NCI-H2171 treated with DMSO at 0.1 percent for 48 hours (cell line): ENCODE measurements at places on chromosomes 12 and 14.

GRCh38 chr14:82075566-82075965 lies 541.9 kb upstream of the SEL1L start:
- DNase-seq, result no peak

DNA sequence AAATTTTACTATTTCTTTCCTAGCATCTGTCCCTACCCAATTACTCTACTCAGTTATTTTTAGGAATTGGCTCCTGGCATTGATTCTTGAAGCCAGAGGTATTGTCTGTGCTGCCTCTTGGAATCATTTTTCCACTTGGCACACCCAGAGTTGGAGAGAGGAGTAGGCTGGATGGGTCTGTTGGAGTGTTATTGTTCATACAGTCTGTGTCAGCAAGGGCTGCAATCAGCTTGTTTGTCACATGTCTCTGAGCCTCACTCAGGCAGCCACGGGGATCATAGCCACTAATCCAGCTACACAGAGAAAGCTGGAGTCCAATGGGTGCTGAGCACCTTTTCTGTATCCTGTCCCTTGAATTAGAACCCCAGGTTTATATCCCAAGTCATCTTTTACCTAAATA lies 176.0 kb upstream of the DYRK2 start:
- peak; percentile 22 for DNase-seq

DNA sequence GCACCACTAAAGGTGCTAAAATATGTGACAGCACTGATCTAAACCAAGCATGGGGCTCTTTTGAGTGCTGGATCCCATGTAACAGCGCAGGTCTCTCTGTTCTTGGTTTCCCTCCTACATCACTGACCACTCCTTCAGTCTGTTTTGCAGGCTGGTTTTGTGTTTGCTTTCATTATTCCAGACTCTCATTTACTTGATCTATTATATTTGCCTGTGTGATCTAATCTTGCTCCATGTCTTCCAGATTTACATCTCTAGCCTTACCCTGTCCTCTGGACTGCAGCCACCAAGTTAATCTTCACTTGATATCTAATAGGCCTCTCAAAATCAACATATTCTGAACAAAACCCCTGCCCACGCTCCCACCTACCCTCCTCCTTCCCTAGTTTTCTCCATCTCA lies 8.6 kb downstream of the GLIPR1 start:
- DNase-seq, result no peak

- no peak for DNase-seq
Measured at GRCh38 chr14:56760164-56760914, 49.9 kb downstream of the OTX2 start.

DNA sequence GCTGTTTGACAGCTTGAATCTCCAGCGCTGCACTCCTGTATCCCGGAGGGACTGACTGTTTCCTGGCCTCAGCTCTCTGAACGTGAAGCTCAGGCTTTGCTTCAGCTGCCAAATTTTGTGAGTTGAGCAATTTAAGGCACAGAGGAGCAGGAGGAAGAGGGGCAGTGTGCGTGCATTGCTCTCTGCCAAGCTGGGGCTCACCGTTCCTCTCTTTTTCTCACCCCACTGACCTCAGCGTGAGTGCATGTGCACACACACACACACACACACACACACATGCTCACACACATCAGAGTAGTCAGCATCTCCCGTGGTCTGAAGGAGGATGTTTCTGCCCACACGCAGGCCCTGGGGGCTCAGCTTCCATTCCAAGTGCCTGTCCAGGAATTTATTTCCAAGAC lies 27.8 kb upstream of the BDKRB2 start:
- DNase-seq, result peak; percentile 16

GRCh38 chr12:105570944-105571343 lies 240.5 kb downstream of the C12orf75 start:
- DNase-seq, result no peak

GRCh38 chr12:126038434-126038833 lies 973.2 kb downstream of the AACS start:
- no peak for DNase-seq

GRCh38 chr14:20687362-20688166 lies 1.0 kb upstream of the ANG start:
- DNase-seq, result no peak
